ENCODE measurements at places on chromosomes 2 and 18.

- DNase-seq = no peak
Measured at GRCh38 chr2:36798724-36799123, 102.2 kb downstream of the VIT start.

- no peak for DNase-seq
Measured at GRCh38 chr2:216967889-216968288, 108.0 kb upstream of the TNP1 start.

DNA sequence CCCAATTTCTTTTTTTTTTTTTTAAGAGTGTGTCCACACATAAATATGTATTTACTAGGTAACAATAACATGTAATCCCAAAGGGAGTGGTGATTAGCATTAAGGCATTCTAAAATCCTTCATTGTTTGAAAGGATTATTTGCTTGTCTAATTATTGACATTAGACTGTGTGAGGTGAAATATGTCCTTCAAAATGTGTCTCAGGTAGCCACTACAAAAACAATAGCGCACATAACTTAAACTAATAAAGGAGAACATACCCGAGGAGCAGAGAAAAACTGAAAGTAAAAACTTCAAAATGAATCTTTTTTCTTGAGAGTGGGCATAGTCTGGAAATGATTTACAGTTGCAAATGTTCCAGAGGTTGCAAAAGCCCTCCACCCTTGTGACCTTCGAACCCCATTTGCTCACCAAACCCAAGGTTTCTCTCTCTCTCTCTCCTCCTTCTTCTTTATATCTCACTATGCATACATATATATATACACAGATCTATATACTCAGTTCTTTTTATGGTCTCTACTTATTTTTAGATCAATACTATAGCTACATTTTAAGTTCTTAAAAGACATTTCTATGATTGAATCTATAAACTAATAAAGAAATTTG lies 24.4 kb upstream of the FRZB start:
- no peak for DNase-seq

DNA sequence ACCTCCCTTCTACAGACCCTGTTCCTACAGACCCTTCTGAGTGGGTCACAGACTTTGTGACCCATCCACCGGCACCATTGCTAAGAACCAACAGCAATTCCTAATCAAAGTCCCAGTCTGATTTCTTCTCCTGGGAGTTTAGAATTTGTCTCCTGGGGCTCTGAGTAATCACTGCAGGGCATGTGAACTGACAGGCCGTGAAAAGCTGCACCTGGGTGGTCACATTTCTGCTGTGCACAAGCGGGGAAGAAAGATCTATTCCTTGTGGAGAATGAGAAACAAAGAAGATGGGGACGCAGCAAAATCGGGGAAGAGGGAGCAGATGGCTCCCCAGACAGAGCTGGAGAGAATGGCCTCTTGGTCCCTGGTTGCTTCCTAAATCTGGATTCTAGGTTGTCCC lies 151.0 kb downstream of the ARL4C start:
- no peak for DNase-seq

DNA sequence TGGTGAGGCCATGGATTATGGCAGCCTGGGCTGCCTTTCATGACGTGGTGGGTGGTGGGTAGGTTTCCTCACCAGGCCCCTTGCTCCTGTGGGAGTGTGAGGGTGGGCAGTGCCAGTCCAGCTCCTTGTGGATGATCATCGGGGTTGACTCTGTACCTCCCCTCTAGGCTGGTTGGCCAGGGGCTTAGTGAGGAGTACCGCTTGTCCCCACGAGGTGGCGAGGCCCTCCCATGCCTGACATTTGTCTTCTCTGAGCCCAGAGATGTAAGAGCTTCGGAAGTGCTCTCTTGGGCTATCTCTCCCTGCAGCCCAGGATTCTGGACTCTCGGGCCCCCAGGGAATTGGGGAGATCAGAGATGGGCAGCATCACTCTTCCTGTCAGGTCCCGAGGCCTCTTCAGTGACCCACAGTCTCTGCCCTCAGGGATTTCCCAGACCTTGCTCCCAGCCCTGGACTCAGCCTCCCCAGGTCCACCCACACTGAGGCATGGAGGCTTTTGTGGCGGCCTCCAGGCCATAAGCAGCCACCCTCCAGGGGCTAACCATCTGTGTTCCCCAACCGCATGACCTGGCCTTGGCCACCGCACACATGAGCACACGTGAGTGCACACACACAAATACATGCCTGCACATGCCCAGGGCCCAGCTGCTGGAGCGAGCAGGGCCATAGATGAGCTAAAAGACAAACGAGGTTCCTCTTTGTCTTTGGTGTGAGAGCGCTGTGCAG lies 6.5 kb downstream of the SPR start:
- no peak for DNase-seq

Data from activated T-helper 9 cell treated with anti-CD3 and anti-CD28 coated beads, Interleukin-2, amount 50 U/mL, for 16 hours (primary cell).